Stimulated activated CD4-positive, alpha-beta T cell treated with anti-CD3 and anti-CD28 coated beads, TNF-alpha, amount 100 ng/mL, for 4 hours (primary cell): ENCODE measurements at places on chromosomes 5 and 9.

DNA sequence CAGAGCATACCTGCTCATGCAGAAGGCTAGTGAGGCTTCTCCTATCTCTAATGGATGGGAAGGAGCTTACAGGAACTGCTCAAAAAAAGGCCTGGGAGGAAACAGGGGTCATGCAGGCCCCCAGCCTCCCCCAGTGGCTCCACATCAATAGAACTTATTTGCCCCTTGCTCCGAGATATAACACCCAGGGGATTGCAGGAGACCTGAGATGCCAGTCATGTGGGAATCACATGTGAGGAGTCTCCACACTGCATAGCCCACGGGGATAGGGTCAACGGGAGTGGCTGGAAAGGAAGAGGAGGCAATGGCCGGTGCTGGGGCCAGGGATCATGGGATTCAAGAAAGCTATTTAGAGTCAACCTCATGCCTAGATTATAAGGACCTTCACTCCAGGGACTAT is 76.2 kb downstream of the NRG2 start:
- DNase-seq = no peak

DNA sequence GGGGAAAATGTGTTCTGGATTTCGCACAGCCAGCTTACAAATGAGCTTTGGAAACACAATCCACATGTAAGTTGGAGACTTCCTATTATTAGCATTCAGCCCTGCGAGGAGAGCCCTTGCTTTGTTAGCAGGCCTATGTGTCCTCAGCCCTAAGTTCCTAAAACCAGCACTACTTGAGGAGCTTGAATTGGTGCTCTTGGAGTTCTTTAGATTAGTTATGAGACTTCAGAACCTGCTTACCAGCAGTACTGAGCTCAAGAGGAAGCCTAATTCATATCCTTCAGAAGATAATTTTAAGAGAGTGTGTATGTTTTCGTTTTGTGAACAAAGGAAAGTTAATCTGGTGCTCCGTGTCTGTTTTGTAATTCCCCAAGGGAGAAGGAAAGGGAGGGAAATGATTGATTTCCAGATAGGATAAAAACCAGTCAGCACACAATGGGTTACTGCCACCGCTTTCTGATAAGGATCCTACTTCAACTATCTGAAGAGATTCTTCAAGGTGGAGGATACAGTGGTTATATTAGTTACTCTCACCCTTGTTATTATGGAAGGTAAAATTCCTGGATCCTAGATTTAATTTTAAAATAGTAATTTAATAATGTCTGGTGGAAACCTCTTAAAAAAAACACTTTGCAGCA is 35.2 kb downstream of the PIK3R1 start:
- no peak for DNase-seq

DNA sequence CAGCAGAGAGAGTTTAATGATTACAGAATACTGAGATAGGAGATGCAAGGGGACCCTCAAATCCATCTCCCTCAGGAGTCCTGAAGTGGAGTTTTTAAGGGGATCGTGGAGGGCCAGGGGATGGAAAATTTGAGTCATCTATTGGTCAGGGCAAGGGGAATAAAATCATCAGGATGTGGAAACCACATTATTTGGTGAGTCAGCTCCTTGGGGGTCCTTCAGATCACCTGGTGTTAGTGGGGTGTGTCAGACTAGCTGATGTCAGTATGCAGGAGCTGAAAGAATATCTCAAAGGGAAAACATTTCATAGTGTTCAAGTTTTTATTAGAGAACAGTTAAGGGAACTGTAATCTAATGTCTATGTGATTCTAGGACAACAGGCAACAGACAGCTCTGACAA is 183.0 kb upstream of the FTMT start:
- DNase-seq = no peak

- DNase-seq = no peak
Observed at GRCh38 chr9:95055851-95056551, 261.5 kb downstream of the FANCC start.

DNA sequence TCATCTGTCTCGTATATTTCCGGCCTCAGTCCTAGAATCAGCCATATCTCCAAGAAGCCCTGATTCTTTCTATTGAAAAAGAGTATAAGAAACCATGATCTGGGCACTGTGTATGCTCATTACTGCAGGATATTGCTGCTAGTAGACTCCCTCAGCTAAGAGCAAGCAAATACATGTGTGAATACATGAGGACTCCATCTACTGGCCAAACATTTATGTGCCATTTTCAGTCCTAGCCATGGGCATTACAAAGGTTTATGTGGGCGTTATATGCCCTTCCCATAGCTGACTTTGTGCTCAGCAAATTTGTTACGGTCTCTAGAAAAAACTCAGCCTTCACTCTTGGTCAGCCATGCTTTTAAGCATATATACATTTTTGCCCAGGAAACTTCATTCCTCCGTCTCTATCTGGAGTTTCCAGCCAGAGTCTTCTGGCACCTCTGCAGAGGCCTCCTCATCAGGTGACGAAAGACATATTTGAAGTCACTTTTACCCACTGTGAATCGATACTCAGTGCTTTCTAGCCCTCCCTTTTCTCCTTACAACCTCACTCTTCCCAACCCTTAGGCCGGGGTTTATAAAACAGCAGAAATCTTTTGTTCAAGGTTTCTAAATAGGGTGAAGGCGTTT is 1495.6 kb upstream of the CDH6 start:
- DNase-seq = no peak

DNA sequence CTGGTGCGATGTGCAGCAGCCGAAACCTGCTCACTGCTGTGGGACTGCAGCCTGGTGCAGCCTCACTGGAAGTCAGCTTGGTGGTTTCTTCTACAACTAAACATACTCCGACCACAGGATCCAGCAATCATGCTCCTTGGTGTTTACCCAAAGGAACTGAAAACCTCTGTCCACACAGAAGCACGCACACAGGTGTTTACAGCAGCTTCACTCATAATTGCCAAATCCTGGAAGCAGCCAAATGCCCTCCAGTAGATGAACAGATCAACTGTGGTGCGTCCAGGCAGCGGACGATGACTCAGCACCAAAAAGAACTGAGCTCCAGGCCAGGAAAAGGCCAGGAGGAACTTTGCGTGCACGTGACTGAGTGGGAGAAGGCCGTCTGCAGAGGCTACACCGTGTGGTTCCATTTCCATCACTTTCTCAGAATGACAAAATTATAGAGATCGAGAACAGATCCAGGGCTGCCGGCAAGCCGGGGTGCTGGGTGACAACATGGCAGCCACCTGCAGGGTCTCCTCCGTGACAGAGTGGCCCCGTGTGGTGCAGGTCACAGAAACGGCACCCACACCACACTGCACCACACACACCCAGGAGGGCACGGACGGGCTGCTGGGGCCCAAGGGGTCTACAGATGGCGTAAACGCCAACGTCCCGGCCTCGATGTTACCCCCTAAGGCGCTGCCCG is 23.1 kb upstream of the NSMF start:
- no peak for DNase-seq

GRCh38 chr9:131407717-131408195 is 13.9 kb downstream of the PRRC2B start:
- no peak for DNase-seq

DNA sequence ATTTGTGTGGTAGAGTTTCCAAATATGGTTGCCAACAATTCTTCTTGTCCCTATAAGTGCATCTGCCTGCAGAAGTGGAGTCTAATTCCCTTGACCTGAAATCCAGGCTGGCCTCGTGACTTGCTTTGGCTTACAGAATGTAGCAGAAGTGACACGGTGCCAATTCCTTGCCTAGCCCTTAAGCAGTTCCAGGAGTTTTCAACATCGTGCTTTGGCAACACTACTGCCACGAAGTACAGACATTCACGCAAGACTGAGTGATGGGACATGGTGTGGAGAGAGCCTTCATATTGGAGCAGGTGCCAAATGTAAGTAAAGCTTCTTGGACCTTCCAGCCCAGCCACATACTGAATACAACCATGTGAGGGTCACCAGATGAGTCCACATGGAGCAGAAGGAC is 92.9 kb upstream of the NEK6 start:
- no peak for DNase-seq

- DNase-seq = no peak
Observed at GRCh38 chr5:179852993-179853547, 5.5 kb downstream of the MRNIP start.

DNA sequence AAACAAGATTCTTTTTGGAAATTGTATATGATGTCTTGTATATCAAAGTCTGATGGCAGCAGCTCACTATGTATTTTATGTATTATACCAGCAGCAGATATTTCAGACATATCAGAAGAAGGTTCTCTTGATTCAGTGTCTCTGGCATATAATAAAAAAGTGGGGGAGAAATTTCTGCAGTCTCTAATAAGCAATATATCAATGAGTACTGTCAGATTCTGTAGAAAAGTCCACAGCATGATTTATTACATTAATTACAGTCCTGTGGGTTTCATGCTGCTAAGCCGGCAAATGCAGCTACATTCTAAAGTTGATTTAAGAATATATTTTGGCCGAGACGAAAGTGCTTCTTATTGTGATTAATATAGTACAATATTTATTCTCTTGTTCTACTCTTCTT is 113.1 kb downstream of the KIAA1958 start:
- DNase-seq = no peak

- no peak for DNase-seq
Observed at GRCh38 chr5:14863105-14863504, 8.5 kb downstream of the ANKH start.

- no peak for DNase-seq
Observed at GRCh38 chr5:90894866-90895420, 336.3 kb downstream of the ADGRV1 start.

DNA sequence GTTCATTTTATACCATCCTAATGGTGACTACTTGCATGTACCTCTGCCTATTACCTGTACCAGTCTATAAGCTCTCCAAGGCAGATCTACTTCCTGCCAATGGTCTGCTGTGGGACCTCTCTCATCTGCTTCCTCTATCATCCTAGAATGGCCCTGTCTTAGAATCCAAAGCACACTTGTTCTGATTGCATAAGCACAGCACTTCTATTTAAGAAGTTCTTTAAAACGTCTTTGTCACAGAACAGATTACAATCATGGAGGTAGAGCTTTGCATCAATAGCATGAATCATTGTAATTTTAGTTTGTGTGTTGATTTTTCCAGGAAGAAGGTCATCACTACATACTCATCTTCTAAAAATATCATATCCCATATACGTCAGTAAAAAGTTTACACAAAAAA is 131.8 kb upstream of the ACOT12 start:
- no peak for DNase-seq

GRCh38 chr5:68950930-68951329 is 142.9 kb upstream of the SLC30A5 start:
- no peak for DNase-seq

GRCh38 chr5:1800472-1801221 is 560 bp upstream of the NDUFS6 start:
- no peak for DNase-seq

- no peak for DNase-seq
Observed at GRCh38 chr9:21554813-21555212, 72.7 kb upstream of the IFNE start.

DNA sequence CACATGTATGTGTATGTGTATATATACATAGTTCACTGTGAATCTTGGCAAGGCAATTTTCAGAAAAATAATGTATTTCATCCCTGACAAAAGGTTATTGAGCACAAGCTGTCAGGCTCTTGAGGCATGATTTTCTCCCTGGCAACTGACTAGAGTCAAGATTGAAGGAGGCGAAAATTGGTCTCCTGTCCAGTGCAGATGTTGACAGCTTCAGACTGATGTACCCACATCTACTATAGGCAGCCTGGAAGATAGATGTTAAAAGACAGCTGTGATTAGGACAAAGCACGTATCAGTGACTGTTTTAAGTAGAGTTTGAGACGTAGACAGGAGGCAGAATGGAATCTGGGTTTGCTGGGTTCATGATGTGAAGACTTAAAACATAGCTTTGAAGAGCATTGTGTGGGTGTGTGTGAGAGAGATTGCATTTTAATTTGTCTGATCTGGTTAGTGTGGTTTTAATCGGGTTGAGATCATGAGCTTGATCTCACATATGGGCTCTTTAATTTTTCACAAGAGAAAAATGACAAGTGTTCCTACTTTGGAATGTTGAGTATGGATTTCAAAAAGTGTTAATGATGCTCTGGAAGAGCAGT is 39.1 kb downstream of the CTNNA1 start:
- DNase-seq = no peak

GRCh38 chr9:77495834-77496671 is 152.1 kb downstream of the GNA14 start:
- no peak for DNase-seq

GRCh38 chr5:33631139-33631538 is 190.4 kb downstream of the TARS1 start:
- DNase-seq = no peak

DNA sequence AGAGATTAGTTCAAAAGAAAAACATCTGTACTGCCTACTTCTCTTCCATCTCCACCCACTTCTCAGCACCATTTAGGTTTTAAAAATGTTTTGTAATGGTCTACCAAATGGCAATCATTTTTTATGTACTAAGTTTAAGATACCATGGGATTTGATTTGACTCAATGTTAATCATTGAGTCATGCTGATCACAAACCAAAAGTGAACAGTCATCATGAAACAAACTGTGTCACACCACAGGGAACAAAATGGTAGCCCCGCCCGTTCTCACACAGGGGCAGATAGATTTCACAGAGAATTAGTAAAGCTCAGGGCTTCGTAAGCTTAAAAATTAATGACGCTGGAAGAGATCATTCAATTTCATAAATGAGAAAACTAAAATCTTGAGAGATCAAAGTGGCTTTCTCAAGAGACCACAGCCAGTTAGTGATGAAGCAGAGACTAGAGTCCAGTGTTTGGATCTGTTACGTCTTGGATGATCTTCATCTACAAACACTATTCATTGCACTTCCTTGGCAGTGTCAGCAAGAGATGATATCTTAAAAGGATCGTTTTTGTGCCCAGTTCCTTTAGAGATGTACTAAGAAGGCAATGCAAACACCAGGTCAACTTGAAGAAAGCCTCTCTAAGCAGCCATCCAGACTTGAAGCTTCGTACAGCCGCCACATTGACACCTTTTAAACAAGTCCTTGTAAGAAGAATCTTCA is 33.9 kb upstream of the TRIO start:
- DNase-seq = no peak

DNA sequence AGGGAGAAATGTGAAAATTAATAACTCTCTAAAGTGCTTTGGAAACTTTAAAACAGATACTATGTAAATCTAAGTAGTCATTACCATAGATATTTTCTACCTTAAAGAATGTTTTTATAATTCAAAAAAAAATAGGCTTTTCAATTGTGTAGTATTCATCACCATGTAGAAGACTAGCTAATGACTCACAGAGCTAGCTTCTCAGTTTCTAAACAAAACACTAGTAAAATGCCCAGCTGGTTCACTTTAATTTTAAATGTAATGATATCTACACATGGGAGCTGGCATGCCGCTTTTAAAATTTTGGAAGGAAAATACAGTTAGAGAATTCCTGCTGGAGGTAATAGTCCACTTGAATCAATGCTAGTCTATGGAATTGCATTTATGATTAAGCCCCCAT is 509.8 kb downstream of the CSNK1G3 start:
- no peak for DNase-seq
